ENCODE measurements at places on chromosomes 3 and 15.

GRCh38 chr3:194130807-194131589 lies 5.0 kb upstream of the HES1 start:
- no peak for DNase-seq

- DNase-seq: no peak
These were observed 150.8 kb upstream of the STAC start for GRCh38 chr3:36229496-36229895.

DNA sequence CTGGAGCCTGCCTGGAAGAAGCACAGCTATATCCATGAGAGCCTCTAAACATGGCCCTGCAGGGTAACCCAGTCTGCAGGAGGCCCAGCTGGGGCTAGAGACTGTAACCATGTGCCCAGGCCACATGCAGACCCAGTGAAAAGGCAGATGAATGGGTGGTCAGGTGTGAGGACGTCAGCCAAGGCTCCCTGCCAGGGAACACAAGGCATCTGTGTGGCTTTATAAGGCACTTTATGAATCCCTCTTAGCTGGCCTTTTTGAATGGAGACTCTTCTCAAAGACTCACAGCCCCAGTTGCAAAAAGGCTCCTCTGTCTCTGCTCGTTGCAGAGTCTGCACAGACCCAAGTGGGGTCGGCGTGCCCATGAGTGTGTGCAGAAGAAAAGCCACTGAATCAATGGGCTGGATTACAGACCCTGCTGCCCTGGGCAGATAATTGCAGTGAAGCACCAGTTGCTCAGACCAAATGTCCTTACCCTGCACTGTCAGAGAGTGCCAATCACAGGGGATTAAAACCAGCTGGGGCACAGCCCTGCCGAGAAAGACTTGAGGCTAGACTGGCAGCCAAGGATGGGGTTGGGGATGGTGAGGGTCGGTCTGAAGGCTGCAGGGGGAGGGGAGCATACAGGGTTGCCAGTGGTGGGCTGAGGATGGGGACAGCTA lies 154.2 kb downstream of the RAB11A start:
- DNase-seq: no peak

DNA sequence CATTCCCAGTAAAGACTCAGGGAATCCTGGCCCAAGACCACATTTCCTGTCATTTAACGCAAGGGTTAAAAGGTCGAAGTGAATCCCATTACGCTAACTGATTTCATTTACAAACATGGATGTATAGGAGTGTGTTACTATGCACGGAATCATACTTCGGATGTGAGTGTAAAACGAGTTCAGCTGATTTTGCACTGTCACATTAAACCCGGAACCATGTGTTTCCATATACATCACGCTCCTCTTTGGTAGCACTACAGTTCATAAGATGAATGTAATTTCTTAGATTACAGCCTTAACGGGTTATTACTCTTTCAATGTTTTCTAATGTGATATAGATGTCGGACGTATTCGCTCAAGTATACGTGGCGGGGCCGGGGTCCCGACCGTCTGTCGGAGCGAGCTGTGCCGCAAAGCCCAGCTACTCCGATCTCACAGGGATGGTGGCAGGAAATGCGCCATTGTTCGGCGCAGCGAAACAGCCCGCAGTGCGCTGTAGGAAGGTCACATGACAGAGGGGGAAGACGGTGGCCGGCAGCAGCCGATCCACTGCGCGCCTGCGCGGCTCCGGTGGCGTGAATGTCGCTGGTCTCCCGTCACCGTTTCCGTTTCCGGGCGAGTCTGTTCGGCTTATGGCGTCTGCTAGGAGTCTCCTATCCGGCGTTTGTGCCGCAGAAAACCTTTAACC lies 97.3 kb downstream of the NPAP1 start:
- peak; percentile 15 for DNase-seq

DNA sequence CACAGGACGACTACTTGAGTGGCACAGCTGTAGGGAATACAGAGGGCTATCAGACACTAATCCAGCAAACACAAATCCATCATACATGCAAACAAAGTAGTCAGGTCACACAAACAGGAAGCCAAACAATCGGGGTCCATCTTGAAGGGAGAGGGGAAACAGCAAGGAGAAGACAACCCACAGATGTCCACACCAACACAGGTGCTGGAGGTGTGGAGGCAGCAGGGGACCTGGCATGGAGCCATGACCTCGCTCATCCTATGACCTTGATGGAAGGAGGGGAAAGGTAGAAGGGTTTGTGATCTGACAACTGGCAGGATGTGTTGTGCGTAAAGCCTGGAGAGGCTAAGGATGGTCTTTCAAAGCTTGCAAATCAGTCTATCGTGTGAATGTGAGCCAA lies 39.9 kb upstream of the SKOR1 start:
- DNase-seq: no peak

GRCh38 chr15:67832897-67833709 lies 6.7 kb downstream of the RNU6-1 start:
- no peak for DNase-seq

Data from effector CD4-positive, alpha-beta T cell (primary cell).